Esophagus muscularis mucosa (tissue), 4 donors: ENCODE measurements at places on chromosomes 2 and 18.

- peaks cover 36% of the 10 kb centered on the region for H3K36me3 ChIP-seq
- H3K4me1 ChIP-seq = peaks cover 81% of the 10 kb centered on the region
- peak overlapping the region; percentile 91 for H3K4me3 ChIP-seq
- no peak for DNase-seq
Measured at GRCh38 chr2:96868555-96869280, 1.2 kb downstream of the SEMA4C start.

GRCh38 chr2:86249176-86249575, 49.9 kb downstream of the MRPL35 start:
- no peak overlapping the region for H3K4me3 ChIP-seq
- peaks cover 68% of the 10 kb centered on the region for H3K4me1 ChIP-seq
- no peak for DNase-seq
- H3K27me3 ChIP-seq = no peaks in the 10 kb centered on the region
- peak overlapping the region; percentile 78 for H3K27ac ChIP-seq

DNA sequence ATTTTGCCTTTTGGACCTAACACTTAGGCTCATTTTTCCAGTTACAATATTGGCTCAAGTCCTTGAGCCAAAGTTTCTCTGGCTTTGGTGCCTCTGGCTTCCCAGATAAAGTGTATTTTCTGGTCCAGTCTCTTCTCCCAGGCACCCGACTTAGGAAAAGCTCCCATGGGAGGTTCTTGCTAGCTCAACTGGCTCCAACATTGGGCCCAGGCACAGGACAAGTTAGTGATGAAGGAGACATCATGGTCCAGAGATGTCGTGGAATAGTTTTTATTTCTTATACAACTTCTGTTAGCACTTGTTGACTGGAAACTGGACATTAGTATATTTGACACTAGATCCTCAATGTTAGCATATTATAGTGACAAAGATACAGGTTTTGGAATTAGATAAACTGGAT, 8.2 kb upstream of the ZEB2 start:
- H3K27me3 ChIP-seq = no peaks in the 10 kb centered on the region
- H3K4me1 ChIP-seq = peaks cover 14% of the 10 kb centered on the region
- peak overlapping the region; percentile 41 for H3K27ac ChIP-seq

- no peaks in the 10 kb centered on the region for H3K27me3 ChIP-seq
- H3K36me3 ChIP-seq = no peaks in the 10 kb centered on the region
- no peak for DNase-seq
- H3K27ac ChIP-seq = peak overlapping the region; percentile 63
- no peak overlapping the region for H3K4me3 ChIP-seq
Measured at GRCh38 chr2:88658326-88658725, 31.1 kb upstream of the EIF2AK3 start.

DNA sequence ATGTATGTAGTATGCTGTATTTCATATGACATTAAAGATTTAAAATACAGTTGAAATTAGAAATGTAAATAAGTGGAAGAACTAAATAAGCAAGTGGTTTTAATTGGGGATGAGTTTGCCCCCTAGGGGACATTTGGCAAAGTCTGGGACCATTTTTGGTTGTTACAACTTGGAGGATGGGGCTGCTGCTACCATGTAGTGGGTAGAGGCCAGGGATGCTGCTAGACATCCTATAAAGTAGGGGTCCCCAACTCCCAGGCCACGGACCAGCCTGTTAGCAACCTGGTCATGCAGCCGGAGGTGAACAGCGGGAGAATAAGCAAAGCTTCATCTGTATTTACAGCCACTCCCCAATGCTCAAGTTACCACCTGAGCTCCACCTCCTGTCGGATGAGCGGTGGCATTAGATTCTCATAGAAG, 27.9 kb upstream of the ASNSD1 start:
- DNase-seq = no peak
- no peak overlapping the region for H3K27ac ChIP-seq
- no peak overlapping the region for H3K4me3 ChIP-seq

GRCh38 chr2:112829961-112830681, 6.5 kb downstream of the IL1B start:
- DNase-seq = no peak
- H3K27me3 ChIP-seq = no peaks in the 10 kb centered on the region
- no peak overlapping the region for H3K27ac ChIP-seq
- no peaks in the 10 kb centered on the region for H3K36me3 ChIP-seq
